ELR (cell line): ENCODE measurements at places on chromosomes 11 and 22.

DNA sequence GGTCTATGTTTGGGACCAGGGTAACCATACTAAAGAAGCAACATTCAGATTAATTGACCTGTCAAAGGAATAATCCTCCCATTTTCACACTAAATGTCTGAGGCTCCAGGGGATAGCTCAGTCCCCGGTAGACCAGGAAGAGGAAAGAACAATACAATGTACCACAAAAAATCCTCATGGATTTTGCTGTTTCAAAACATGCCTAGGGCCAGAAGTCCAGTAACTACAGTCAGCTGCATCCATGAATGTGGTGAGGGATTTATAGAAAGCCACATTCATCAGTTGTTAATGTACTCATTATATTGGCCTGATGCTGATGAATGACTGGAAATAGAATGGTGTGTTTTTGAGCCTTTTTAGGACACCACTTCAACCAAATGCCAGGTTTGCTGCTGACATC lies 6.9 kb upstream of the ETS1 start:
- no peak for DNase-seq

- no peak for DNase-seq
These were observed 17.1 kb downstream of the TUBGCP6 start for GRCh38 chr22:50227579-50228215.

DNA sequence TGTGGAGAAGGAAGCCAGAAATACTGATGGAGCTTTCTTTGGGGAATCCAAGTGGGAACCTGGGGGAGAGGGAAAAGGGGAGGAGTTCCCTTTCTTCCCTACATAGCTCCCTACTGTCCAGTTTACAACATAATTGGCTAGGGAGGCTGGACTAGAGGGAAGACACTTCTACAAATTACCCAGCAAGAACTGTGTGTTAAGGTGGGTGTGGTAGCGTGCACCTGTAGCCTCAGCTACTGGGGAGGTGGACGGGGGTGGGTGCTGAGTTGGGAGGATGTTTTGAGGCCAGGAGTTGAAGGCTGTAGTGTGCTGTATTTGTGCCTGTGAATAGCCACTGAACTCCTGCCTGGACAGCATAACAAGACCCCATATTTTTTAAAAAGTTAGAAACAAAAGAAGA lies 74.0 kb downstream of the NAV2 start:
- DNase-seq: no peak

DNA sequence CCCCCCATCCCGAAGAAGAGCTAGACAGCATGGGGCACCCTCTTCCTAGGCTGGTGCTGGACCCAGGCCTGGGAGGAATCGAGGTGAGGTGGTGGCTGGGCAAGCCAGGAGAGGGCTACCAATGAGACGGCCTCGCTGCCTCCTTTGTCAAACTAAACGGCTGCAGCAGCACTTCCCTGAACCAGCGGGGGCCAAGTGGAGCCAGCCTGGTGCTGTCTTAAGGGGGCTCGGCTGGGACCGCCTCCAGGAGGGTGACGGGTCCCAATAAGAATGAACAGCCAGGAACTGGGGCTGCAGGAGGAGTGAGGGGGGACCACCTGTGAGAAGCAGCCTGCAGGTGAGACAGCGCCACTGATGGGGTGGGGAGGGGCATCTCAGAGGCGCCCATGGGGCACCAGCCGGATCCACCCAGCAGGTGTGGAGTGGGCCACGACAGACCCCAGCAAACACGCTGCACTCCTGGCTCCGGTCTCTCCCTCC lies 17.1 kb downstream of the IFT27 start:
- no peak for DNase-seq

DNA sequence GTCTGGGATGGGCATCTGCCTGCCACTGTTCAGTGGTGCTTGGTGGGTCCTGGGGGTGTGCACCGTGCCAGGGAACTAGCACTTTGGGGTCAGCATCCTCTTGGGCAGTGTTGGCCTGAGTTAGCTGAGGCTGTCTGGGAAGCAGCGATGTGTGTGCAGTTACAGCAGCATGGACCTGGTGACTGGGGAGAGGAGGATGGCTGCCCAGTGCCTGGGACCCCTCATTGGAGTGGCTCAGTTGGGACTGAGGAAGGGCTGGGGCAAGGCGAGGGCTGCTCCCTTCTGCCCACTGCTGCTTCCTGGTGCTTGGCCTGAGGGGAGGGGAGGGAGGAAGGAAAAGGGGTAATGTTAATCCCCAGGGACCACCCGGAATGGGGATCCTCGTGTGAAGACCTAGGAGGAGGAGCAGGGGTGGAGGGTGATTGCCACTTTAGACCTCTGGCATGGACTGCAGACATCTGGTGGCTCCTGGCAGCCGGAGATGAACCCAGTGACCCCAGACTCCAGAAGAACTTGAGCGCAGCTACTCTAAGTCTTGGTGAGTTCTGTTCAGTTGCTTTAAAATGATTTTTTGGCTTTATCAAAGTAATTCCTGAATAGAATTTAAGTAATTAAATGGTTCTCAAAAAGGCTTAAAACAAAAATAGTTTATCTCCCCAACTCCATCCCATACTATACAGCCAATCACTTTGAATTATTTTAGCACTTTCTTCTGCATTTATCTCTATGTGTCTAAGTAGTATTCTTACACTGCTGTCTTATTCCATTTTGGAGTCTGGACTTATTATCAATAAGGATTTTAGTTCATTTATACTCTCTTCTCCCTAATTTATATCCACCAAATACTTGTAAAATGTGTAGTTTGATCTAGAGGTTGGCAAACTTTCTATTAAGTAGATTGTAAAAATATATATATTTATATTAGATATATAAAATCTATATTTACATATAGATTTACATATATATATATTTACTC lies 15.4 kb upstream of the TMEM191C start:
- DNase-seq: no peak

GRCh38 chr22:46906326-46907045 lies 144.0 kb downstream of the TBC1D22A start:
- no peak for DNase-seq

GRCh38 chr11:3860375-3860774 lies 4.9 kb downstream of the STIM1 start:
- DNase-seq: no peak
